ENCODE measurements at places on chromosomes 16 and 17.
A peak's percentile ranks its signal among the peaks of the same experiment; 100 is the strongest.

DNA sequence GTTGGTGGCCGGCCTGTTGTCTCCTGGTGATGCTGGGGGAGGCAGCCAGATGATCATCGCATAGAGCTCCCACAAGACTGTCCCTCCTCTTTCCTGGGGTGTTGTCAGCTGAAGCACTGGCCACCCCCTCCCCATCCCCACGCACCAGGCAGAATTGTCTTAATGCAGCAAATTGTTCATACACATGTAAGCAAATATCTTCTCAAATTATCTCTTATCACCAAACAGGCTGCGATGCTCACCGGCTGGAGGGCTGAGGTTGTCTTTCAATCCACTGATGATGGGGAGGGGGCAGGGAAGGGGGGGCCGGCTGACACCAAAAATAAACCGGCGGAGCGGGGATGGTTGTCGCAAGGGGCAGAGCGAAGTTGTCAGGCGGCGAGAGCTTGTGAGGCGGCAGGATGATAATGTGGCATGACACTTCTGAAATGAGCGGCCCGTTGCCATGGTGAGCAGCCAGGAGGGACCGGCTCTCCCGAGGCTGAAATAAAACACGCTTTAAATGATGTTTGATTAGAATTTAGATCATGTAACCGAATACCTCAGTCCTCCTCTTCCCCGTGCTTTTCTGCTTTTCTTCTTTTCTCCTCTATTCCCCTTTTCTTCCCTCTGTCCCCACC lies 59.8 kb downstream of the MRM1 start:
- DNase-seq = no peak

DNA sequence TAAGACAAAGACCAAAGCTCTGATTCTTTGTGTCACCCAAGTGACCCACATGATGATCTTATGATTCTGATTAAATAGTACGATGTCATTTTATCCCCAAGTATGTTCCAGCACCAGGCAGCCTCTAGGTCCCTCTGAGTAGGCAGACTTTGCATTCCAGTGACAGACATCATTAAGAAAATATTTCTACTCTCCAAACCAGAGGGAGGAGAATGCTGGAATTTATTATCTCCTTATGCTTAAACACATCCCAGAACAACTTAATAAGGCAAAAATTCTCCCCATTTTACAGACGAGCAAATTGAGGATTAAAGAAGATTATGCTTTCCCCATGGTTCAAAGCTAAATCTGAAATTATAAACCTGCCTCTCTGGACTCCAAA lies 192.8 kb upstream of the CDH11 start:
- no peak for DNase-seq

- no peak for DNase-seq
Measured at GRCh38 chr16:51708861-51709260, 557.8 kb upstream of the SALL1 start.

DNA sequence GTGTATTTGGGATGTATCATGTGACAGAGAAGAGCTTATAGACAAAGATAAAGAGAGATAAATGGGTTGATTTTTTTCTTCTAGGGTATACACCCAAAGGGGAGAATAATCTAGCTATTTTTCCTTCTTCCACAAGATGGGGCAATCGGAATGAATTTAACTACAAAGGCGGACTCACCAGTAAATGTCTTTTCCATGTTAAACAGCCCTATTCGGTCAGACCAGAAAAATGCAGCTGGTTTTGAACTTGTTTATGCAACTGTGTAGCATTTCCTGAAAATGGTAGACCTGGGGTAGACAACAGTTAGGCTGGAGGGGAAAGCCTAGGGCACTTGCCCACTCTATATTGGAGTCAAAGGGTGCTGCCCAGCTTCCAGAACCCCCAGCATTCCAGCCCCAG lies 477.1 kb downstream of the TOX3 start:
- DNase-seq = no peak

DNA sequence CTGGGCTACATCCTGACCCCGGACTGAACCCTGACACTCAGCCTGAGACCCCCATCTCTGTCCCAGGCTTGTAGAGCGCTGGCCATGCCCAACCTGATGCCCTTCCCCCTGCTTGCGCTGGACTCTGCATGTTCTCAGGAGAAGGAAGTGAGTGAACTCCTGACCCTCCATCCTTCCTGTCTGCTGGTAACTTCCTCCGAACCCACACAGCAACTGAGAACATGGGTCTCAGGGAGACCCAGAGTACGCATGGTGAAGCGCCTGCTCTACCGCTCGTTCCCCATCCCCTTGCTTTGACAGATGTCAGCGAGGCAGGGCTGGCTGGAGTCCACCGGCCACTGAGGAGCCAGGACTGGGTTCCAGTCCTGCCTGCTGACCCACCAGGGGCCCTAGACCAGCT lies 6.1 kb downstream of the CAMKK1 start:
- DNase-seq = no peak

DNA sequence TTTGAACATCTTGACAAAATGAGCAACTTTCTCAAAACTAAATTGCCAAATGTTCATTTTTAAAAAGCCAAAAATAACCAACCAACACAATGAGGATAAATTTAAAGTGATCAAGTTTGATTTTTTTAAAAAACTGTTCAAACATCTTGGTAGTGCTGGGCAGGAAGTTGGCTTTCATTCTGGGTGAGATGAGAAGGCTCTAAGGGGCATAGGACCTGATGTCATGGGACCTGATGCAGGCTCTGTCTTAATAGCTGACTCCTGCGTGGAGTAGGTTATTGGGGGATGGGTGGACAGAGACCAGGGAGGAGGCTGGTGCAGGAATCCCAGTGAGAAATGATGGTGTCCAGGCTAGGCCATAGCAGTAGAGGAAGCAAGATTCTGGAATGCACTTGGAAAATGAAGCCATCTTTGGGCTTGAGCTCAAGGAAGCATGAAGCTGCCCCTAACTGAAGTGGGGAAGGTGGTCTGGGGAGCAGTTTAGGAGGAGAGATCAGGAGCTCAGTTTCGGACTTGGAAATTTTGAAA lies 20.4 kb downstream of the NLRC5 start:
- DNase-seq = no peak

DNA sequence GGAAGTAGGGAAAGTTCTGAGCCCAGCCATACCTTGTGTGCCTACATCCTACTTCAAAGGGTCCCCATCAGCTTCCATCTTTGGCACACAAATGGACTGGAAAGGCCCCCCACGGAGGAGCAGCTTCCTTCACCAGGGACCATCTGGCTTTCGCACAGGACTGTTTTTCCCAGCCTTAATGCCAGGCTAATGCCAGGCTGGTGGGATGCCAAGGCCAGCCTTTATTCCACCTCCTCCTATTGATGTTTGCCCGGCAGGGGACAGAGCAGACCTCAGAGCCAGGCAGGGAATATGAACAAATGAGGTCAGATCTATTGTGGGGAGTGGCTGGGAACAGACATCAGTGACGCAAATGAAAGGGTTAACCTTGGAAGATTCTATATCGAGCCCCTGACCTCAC lies 5.7 kb downstream of the GPR179 start:
- no peak for DNase-seq

DNA sequence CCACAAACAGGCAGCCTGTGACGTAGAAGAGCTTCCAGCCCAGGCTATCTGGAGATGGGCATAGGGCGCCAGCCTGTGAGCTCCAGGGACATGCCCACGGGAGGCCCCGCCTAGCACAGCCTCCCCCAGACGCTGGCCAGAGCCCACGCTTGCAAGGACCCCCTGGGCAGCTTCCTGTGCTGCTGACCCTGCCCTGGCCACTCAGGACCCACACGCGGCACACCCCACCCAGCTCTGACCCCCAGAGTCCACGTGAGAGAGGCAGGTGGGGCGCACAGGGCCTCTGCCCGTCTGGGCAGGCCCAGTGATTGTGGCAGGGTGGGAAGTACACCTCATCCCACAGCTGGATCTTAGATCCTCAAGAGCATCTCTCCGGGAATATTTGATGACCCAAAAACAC lies 3.9 kb downstream of the CYBC1 start:
- no peak for DNase-seq

DNA sequence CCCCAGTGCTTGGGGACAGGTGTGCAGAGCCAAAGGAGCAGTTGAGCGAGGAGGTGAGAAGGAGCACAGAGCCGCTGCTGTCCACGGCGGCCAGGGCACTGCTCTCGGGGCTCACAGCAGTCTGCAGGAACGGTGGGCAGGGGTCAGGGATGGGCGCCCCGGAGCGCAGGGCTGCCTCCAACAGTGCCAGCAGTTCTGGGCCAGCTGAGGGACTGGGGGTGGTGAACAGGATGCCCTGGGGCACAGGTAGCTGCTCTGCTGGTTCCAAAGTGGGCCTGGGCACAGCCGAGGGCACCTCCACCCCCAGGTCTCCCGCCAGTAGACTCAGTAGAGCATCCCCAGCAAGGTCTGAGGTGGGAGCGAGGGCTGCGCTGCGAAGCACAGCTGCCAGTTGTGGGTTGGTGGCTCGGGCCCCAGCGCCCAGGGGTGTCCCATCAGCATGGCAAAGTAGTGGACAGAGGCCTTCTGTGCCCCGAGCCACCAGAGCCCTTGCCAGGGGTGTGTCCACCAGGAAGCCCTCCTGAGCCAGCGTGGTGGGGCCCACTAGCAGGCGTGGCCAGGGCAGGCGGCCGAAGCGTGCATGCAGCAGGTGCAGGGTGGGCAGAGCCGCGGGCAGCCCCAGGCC lies 1.9 kb downstream of the GGT6 start:
- DNase-seq = no peak

DNA sequence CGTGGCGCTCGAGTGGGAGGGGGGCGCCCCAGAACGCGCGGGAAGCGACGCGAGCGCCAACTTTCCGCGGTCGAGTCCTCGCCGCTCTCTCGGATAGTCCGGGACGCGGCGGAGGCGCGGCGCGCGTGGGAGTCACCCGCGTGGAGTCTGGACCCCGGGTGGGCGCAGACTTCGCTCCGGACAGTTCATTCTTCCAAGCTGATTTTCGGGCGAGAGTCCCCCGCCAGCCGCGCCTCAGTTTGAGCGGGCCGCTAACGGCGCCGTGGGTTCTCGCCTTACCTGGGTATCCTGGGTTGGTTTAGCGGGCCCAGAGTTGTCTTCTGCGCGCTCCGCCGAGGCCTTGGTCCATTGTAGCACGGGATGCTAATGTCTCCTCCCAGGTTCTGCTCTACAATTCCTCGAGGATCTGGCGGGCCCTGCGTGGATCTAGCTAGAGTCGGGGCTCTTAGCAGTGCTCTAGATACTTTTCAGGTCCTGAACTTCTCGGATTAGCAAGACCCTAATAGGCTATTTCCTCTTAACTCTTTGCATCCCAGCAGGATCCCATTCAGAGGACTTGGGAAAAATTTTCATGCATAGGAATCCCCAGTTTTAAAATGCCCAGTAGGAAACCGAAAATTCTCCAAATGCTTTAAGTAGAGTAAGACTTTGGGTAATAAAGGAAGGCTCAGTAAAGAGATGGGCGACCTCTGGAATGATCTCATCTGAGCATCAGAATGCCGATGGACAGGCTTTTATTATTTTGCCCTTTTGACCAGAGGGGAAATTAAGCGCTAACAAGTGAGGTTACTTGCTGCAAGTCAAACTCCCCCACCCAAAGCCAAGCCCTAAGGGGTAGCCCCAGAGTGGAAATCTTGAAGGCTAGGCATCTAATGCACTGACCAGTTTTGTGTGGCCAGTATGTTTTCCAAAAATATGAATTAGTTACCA lies 537 bp upstream of the GJC1 start:
- DNase-seq = peak; percentile 9

DNA sequence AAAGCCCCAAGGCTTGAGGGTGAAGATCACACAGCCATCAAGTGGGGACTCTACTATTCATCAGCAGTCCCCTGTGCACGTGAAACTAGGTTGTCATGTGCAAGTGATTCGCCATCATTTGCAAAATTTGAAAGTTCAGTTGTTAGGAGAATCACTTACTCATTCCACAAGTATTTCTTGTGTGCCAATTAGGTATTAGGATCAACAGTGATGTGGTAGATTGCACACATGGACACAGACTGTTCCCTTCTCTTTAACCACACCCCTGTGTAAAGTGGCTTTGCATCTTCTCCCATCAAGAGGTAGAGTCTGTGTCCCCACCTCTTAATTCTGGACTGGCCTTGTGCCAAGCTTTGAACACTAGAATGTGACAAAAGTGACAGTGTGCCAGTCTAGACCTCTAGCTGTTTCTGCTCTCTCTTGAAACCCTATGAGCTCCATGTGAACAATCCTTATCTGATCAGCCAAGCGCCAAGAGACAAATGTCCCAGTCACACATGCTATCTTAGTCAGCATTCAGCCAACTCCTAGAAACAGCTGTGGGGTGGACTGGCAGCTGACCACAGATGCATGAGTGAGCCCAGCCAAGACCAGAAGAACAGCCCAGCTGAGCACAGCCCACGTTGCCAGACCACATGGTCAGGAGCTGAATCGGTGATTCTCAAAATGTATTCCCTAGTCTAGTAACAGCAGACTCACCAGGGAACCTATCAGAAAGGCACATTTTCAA lies 31.5 kb upstream of the SHISA9 start:
- DNase-seq = no peak

DNA sequence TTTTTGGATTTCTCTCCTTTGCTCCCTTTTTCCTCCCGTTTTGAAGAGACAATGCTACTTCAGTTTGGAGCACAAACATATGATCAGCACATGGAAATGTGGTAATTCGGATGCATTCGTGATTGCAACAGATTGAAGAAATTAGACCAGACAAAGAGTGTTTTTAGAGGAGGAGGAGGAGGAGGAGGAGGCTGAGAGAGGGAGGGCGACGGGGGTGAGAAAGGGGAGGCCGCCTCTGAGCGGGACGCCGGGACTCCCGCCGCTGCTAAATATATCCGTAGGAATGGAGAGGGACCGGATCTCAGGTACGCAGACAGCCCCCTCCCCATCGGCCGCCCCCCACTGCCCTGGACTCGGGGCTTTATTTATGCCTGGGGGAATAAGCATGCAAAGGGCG lies 179.3 kb downstream of the SEC14L1 start:
- DNase-seq = no peak

DNA sequence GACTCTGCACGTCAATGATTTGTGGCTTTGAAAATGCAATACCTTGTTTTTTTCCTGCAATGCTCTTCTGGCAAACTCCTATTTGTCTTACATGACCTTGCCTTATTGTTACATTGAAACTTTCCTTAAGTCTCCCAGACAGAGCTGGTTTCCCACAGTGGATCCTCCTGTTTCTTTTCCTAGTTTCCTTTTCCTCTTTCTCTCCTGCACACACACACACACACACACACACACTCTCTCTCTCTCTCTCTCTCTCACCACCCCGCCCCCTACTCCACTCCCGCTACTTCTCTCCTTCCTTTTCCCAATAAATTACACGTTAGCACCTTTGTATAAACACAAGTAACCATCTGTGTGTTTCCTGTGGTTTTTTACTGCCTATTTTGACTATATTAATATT lies 2.3 kb downstream of the ORC6 start:
- no peak for DNase-seq

GRCh38 chr16:49961089-49961488 lies 63.9 kb upstream of the CNEP1R1 start:
- DNase-seq = no peak

- no peak for DNase-seq
Measured at GRCh38 chr17:41894791-41895331, 23.9 kb downstream of the ACLY start.

- DNase-seq = peak; percentile 72
Measured at GRCh38 chr17:45077643-45078042, 16.5 kb downstream of the NMT1 start.

GRCh38 chr17:49146620-49147306 lies 14.2 kb downstream of the B4GALNT2 start:
- DNase-seq = no peak

DNA sequence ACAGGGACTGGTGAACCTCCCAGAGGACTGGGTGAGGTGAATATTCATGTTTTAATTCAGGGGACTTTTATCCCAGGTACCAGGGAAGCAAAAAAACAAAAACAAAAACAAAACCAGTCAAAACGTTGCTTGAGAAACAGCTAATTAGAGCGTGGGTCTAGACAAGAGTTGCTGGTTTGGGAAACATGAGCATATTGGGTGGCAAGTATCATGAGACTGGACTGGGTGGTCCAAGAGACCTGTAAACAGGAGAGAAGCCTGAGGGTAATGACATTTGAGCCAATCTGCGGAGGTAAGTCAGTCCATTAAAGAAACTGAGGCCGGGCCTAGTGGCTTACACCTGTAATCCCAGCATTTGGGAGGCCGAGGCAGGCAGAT lies 11.5 kb upstream of the BPTF start:
- no peak for DNase-seq

Measured in hematopoietic multipotent progenitor cell (in vitro differentiated cells).